ENCODE measurements at places on chromosomes 12 and 14.
A peak's percentile ranks its signal among the peaks of the same experiment; 100 is the strongest.

DNA sequence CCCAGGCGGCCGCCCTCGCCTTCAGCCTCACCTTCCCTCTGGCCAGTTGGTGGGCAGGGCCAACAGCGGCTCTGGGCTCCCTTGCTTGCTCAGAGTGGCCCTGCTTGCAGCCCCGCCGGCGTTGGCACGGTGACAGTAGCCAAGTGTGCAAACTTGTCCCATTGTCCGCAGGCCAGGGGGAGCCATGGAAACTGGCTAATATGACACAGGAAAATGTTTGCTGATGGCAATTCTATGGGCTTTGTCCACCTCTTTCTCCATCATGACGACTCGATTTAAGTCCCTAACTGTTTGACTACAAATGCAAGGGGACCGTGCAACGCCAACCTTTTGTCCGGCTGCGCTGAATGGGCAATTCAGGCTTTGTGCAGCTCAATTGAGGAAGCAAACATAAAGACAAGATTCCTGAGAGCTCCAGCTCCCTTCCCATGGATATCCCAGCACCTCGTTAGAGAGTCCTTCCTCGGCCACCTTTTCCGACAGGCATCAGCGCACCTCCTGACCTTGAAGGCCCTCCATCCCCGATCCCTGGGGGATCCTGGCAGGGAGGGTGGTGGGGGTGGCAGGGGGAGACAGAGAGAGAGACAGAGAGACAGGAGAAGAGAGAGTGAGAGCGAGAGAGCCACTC is 785 bp upstream of the FAM181A start:
- DNase-seq, result no peak

DNA sequence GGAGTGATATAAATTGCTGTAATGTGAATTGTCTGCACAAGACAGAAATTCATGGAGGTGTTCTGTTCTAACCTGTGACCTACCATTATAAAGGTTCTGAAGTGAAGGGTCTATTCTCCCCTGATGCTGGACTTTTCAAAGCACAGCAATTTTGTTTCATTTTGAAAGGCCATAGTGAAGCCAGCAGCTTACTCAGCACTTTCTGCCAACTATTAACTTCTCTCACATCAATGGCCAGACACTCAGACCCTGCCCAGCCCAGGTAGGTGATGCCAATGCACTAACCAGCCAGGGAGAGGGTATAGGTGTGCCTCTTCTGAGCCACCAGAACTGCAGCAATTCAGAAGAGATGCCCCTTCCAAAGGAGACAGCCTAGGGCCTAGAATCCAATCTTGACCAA is 43.9 kb downstream of the SLC15A4 start:
- DNase-seq, result no peak

DNA sequence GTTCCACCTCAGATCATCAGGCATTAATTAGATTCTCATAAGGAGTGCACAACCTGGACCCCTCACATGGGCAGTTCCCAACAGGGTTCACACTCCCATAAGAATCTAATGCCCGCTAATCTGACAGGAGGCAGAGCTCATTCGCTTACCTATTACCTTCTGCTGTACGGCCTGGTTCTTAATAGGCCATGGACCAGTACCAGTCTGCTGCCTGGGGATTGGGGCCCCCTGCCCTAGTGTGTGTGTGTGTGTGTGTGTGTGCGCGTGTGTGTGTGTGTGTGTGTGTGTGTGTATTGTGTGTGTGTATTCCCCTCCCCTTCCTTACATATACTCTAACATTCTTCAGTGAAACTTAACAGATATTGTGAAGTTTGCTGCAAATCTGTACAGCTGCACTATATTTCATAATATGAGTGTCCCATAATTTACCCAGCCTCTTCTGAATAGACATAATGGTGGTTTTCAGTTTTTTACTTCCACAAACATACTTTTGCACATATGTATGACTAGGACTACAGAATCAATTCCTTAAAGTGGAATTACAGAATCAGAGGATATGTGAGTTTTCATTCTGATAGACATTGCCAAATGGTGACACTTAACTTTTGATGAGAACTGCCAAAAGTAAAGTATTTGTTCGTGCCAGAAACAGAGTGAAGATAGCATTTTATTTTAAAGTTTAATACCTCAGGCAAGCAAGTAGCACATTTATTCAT is 205.2 kb upstream of the EEA1 start:
- DNase-seq, result no peak

DNA sequence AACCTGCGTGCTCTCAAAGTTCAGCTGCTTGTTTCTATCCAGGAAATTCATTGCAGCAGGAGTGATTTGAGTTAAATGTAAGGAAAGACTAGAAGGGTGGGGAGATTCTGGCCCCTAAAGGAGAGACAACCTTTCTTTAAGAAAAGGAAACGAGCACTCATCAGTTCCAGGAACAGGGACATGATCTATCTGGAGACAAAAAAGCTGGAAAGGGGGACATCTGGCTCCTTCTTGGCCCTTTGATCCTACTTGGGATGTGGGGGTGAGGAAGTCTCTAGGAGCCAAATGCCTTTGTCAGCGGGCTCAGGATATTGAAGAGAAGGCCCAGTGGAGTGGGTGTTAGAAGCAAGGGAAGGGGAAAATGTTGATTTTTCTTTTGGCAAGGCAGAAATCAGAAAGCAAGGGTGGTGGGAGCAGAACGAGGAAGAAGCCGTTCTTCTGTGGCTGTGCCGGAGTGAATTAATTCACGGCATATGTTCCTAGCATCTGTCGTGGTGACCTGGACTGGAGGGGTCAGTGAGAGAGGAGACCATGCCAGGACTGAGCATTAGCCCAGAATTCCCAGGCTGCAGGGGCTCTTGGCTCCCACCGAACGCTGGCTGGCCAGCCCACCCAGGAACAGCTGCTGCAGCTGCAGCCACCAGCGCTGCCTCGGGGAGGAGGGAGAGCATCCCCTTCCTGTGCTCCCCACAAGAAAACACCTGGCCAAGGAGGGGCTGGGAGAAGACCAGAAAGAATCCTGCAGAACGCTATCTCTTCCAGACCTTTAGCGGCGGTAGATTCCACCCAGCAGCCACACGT is 62.8 kb upstream of the GPATCH2L start:
- no peak for DNase-seq

GRCh38 chr12:117279606-117280005 is 81.8 kb downstream of the NOS1 start:
- DNase-seq, result no peak

GRCh38 chr14:24634158-24634557 is at the start of gene GZMB:
Gene GZMB (minus strand): TSS chr14:24634190. CDS start chr14:24634160, 30 bp downstream.
- no peak for DNase-seq

DNA sequence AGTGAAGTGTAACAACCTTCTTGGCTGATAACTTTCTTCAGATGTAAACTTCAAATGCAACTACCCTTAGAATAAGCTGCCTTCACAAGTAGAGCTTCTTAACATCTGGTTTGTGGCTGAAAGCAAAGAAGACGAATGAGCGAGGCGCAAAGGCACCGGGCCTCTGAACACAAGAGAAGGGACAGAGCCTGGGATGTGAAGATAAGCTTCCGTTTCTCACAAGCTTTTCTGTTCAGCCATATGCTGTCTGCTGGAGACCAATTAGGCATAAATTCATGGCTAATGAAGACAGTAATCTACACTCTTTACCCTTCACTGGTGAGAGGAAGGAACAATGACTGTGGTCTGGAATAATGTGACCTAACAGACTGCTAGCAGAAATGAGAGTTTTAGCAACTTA is 195.2 kb downstream of the ATXN7L3B start:
- no peak for DNase-seq

DNA sequence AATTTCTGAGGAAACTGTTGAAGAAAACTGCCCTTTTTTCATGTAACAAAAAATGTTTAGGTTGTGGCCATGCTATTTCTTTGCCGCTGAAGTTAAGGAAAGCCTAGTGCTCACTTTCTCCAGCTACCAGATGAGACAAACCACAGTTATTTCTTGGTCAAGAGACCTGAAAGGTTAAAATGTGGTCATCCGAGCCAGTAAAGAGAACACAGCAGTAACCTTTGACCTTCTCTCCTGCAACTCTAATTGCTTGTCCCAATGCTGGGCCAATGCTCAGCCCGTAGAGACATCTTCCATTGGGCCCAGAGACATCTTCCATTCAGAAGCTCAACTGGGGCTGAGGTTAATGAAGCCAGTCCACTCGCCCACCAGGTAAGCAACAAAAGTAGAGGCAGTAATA is 109.8 kb upstream of the CPSF6 start:
- no peak for DNase-seq

DNA sequence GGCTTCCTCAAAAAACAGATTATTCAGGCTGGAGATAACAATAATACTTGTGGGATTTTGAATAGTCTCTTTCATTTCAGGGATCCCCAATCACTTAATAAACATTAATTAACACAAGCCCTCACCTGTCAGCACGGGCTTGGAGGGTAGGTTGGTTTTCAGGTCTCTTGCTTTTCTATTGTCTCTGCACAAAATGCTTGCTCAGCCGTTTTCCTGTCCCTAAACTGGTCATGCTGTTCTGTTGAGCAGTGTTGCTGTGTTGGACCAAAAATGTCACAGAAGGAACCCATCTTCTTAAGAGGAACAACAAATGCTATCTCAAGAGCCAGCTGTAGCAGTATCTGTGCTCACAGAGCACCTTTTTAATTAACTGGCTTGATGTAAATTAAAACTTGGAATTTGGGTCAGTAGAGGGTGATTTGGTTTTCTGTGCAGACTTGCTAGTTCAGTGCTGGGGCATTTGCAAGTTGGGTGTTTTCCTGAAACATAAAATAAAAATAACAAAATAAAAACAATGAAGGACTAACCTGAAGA is 231.8 kb upstream of the CRY1 start:
- no peak for DNase-seq

- no peak for DNase-seq
Measured at GRCh38 chr14:63513756-63514155, 29.4 kb downstream of the PPP2R5E start.

DNA sequence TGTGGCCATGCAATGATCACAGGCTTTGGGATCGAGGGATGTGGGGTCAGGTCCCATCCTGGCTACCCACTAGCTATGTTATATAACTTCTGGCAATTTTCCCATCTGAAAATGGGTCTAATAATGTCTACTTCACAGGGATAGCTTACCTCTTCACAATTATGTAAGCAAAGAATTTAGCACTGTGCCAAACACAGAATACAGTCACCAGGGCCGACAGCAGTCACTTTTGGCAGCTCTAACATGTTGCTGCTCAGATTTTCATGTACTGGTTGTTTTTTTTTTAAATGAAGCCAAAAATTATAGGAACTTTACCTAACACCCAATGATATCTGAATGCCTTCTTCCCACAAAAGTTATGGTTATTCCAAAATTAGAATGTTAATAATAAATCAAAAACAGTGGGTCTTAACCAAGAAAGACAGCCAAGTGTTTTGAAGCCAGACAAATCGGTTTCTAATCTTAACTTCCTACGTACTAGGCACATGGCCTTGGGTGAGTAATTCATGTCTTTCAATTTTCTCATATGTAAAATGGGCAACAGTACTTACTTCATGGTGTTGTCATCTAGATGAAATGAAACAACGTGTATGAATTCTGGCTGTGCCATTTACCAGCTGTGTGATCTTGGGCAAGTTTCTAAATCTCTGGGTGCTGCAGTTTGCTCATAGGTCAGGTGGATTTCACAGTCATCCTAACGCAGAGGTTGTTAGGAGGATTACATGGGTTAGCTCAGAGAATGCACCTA is 13.0 kb upstream of the PCED1B start:
- peak; percentile 87 for DNase-seq

GRCh38 chr14:102407258-102407657 is 44.5 kb downstream of the TECPR2 start:
- DNase-seq, result no peak

GRCh38 chr12:86659985-86660384 is 403.8 kb upstream of the MGAT4C start:
- no peak for DNase-seq

GRCh38 chr14:53384073-53384472 is 230.9 kb upstream of the DDHD1 start:
- no peak for DNase-seq

- DNase-seq, result peak; percentile 78
Measured at GRCh38 chr12:71746974-71747611, 7.6 kb upstream of the RAB21 start.

DNA sequence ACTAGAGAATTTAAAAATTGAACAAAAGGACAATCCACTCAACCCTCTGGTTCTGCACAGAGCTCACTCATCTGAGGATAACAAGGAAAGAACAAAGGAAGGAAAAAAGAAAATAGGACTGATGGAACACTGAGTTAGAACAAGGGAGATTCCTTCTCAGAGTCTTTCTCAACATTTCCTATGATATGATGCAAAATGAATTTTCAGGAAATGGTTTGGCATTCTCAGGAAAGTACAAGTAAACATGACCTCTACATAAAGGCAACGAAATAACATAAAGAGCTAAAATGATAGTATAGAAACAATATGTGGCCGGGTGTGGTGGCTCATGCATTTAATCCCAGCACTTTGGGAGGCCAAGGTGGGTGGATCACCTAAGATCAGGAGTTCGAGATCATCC is 135.8 kb downstream of the ITPR2 start:
- no peak for DNase-seq

DNA sequence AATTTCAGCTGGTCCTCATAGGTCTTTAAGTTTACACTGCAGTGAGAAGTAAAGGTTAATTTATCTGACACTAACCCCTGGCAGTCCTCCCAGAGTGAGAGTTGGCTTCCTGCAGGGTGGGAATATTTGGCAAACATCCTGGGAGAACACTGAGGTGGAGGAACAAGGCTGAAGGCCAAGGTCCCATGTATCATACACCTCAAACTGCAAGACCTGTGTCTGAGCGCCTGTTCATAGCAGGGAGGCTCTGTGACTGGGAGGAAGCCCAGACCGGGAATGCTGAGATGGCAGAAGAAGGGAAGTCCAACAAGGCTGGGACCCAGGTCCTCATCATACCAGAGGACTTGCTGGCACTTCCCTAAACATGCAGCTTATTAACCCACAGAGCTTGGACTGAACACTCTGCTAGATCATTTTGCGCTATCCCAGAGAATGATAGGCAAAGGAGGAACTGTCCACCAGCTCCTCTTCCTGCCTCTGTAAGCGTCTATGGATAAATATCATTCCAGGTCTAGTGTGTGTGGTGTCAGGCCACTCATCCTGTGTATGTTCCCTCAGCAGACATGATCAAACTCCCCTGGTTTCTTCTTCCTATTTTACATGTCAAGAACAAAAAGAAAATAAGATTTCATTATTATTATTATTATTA is 199.6 kb upstream of the CNOT2 start:
- peak; percentile 9 for DNase-seq

DNA sequence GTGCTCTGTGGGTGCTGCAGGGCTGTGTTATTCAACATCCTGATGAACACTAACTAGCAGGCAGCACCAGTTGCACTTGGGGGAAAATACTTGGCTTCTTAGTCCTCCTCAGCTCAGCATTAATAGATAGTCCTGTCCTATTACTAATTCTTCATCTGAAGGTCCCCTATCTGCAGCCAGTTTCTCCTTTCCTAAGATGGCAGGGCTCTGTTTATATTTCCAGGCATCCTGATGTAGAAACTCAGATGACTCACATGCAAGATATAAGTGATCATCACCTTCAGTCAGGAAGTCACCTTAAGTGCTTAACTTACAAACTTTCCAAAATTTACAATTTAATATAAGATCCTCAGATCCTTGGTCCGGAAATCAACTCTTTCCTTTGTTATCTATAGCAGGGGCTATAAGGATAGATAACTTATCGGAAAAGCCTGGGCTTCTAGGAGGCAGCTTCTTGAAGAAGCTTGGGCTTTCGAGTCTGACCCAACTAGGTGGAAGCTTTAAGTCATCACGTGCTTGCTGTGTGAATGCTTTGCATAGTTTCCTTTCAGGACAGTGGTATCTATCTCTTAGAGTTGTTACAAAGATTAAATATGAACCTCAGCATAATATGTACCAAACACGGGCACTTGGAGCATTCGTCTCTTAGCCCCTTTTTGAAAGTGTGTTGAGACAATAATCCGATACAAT is 181.0 kb upstream of the GRIP1 start:
- no peak for DNase-seq

GRCh38 chr14:58149196-58149595 is 2.8 kb downstream of the ARMH4 start:
- DNase-seq, result no peak
